A549 (cell line): ENCODE measurements at places on chromosomes 11 and 22.

GRCh38 chr11:121614636-121615240, 162.0 kb upstream of the SORL1-AS1 start:
- DNase-seq: no peak

- no peak for DNase-seq
These were observed 46.9 kb downstream of the PANX1 start for GRCh38 chr11:94175535-94175934.

- no peak for DNase-seq
These were observed 23.0 kb downstream of the LMO2 start for GRCh38 chr11:33868647-33869461.

GRCh38 chr11:8501836-8502235, 92.2 kb downstream of the STK33 start:
- no peak for DNase-seq

GRCh38 chr11:68444566-68444965, 16.0 kb upstream of the PPP6R3 start:
- DNase-seq: no peak

- no peak for DNase-seq
These were observed 89.1 kb downstream of the FAM76B start for GRCh38 chr11:95700471-95700817.

DNA sequence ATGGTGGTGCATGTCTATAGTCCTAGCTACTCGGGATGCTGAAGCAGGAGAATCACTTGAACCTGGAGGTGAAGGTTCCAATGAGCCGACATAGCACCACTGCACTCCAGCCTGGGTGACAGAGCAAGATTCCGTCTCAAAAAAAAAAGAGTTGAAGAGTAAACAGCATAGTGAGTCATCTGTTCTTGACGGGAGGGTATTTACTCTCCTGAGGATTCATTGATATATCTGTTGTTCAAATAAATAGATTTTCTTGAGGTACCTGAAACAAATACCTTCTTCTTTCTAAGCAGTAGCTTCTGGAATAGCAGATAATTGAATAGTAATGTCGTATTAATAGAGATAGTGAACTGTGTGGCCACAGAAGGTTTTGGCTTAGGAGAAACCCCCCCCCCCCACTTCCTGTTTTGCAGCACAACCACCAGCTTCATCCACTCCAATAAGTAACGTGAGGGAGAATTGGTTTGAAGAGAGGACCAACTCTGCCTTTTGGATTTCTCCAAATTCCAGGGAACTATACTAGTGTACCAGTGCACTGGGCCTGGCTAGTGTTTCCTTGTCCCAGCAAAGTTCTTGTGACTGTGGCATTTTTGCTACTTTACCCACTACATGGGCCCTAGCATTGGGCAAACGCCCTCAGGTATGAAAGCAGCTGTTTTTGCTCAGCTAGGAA, 90.0 kb downstream of the PRMT3 start:
- DNase-seq: no peak
